H4 (cell line): ENCODE measurements at places on chromosomes 1 and 21. TPM values are rescaled to one million over a fixed set of nuclear protein-coding genes. Genes with fewer than 3 reads are reported as not detected.

GRCh38 chr1:31038360-31038759 lies 27.2 kb downstream of the PUM1 start:
- no peak for DNase-seq

The RGS13 gene
- total RNA-seq: not detected in 2 replicates

The AGBL4 gene
- total RNA-seq: 0.35 TPM in 1 of 2 replicates, not detected in the other

DNA sequence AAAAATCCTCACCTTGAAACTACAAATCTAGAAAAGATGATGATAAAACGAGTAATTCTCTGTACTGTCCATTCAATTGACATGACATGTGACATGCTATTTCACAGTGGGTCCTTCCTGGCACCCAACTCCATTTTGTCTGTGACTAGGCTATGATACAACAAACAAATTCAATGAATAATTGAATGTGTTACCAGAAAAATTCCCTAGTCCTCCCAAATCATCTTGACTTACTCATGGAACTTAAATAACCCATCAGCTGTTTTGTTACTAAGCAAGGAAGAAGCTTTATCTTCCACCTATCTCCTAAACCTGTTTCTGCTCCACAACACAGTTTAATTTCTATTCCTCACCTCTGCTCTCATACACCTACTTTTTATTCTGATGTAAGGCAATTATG lies 30.4 kb downstream of the B3GALNT2 start:
- DNase-seq: no peak

DNA sequence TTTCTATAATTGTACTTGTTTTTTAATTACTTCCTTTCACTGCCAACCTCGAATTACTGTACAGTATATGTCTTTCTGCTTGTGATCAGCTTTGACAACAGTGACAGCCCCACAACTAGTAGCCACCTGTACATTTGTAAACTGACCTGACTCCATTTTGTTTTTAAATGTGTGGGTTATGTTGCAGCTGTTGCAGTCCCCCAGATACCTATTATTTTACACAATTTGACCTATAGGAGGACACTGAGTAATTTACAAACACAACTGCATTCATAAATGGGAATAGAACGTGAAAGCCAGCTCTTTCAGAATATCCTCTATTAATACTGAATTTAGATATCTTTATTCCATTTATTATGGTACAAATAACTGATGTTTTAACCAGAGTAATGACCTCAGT lies 2.5 kb upstream of the VAMP3 start:
- no peak for DNase-seq

The PCNT gene
- 5.2 and 8.1 TPM in 2 replicates for total RNA-seq

The EVA1C gene
- total RNA-seq: 3.8 and 7.9 TPM in 2 replicates

DNA sequence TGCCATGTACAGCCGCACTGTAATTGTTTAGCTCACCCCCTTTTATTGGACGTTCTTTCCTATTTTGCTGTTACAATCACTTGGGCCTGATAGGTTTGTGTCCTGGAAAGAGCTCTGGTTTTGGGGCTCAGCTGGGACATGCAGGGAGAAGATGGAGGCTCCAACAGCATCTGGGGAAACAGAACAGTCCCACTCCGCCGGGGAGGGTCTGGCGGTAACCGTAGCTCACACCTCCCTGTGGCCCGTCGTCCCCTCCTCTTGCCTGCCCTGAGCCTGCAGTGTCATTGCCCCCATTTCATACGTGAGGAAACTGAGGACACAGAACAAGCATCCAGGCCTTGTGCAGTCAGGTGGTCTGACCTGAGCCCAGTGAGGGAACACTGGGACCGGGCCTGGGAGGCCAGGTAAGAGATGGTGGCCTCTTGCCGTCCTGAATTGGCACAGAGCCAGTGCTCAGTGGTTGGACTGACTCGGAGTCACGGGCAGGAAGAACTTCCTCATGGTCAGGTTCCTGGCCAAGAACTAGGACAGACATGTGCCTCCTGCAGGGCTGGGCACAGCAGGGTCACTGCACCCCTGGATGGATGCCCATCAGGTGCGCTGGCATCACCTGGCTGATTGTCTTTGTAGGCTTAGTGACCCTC lies 41.8 kb downstream of the S100B start:
- DNase-seq: no peak

GRCh38 chr1:247115141-247115510 lies 11.0 kb upstream of the ZNF669 start:
- no peak for DNase-seq

DNA sequence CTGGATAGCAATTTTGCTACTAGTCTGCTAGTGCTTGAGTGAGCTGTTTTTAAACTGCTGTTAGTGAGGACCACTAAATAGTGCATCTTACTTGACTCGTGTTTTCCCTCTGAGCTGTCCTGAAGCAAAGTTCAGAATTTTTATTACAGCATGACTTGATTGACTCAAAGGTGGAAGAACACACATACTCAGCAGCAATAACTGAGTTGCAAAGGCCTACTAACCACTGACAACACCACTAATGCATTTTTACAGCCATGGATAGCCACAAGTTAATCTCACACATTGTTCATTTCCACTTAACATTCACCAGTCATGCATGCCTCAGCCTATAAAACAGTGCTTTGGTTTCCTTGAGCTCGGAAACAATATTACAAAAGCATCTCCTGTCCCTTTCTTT lies 148.7 kb downstream of the RUNX1 start:
- peak; percentile 38 for DNase-seq

GRCh38 chr1:243413431-243414151 lies 157.8 kb downstream of the SDCCAG8 start:
- DNase-seq: no peak

GRCh38 chr1:203450479-203451149 lies 25.0 kb upstream of the PRELP start:
- DNase-seq: no peak
